ENCODE measurements at places on chromosomes 4 and X.

DNA sequence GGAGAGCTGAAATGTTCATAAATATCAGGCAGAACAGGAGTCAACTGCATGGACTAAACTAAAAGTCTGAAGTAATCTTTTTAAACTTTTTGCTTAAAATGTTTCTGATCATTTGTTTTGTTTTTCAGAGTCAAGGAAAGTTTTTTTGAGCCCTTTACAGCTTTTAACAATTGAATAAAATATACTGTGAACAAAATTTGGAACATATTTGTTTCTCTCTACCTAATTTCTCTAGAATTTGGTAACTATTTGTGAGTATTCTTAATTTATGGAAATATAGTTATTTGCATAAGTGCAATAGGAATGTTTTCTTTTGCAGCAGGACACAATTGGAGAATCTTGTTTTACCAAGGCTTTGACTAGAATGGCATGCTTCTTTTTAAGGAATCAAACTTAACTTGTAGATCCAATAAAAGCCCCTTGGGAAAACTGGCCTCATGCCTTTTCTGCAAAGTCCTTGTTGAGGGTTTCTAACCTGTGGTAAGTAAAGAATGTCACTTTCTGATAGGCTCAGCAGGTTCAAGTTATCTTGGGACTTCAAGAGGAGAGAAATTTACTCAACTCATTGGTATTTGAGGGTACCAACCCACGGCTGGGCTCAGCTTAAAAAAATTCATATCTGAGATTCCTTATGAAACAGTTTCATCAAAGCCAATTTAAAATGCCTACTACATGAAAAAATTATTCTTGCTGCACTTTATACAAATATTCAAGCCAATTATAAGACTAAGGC is 91.5 kb downstream of the UPRT start:
- DNase-seq: no peak

GRCh38 chrX:1592470-1593142 is 1.2 kb downstream of the AKAP17A start:
- peak; percentile 25 for DNase-seq

DNA sequence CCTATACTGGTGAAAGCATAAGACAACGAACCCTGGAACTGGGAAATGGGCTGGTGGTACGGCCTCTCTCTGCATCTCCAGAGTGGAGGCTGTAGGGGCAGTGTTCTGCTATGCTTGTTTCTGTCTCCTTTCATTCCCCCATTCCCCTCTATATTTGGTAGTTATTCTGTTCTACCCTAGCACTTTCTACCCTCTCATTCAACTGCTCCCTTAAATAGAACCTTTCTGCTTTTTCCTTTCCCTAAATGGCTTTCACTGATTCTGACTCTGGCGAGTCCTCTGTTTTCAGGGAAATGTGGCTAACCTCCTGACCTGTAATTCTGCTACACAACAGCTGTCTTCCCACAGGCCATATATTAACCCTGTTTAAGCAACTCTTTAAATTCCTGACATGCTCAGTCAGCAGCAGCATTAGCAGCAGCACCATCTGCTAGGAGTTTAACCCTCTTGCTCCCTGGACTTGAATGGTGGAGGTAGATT is 94.2 kb downstream of the CXCL13 start:
- no peak for DNase-seq

DNA sequence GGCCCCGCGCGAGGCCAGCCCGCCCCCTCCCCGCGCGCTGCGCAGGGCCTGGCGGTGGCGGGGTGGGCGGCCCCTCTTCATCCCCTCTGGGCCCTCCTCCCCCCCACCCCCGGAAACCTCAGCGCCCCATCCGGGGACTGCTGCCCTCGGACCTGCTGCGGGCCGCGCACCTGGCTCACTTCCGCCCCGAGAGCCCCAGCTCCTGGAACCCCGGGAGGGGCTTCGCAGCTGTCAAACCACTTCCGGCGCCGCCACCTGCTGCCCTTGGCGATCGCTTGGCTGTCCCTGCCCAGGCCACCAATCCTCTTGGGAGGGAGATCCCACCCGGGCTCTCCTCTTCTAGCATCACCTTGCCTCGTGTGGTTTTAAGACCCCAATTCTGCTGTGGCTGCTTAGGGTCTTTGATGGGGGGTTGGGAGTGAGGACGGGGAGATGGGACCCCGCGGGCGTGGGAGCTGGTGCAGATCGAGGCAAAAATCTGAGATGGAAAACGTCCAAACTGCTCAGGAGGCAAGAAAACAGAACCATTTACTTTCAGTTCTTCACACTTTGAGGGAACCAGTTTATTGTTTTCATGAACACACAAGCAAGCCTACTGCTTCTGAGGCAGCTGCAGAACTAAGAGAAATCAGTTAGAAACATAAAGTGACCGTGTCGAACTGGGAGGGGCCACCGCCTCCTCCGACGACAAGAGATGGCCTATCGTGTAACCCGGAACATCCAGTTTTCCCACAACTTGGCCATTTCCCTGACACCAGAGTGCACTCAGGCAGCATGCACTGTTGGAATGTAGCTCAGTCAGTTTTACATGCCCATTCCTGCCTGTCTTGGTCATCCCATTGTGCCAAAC is 754 bp downstream of the MTMR1 start:
- peak; percentile 73 for DNase-seq

DNA sequence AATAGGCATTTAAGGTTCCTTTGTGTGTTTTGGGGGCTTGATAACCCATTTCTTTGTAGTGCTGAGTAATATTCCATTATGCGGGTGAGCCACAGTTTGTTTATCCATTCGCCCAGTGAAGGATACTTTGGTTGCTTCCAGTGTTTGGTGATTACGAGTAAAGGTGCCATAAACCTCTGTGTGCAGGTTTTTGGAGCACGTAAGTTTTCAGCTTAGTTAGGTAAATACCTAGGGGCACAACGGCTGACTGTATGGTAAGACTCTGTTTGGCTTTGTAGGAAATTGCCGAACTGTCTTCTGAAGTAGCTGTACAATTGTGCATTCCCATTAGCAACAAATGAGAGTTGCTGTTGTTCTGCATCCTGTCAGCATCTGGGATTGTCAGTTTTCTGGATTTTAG is 3.8 kb upstream of the TBL1X start:
- no peak for DNase-seq

- no peak for DNase-seq
Observed at GRCh38 chr4:81804849-81805248, 333.1 kb upstream of the RASGEF1B start.

DNA sequence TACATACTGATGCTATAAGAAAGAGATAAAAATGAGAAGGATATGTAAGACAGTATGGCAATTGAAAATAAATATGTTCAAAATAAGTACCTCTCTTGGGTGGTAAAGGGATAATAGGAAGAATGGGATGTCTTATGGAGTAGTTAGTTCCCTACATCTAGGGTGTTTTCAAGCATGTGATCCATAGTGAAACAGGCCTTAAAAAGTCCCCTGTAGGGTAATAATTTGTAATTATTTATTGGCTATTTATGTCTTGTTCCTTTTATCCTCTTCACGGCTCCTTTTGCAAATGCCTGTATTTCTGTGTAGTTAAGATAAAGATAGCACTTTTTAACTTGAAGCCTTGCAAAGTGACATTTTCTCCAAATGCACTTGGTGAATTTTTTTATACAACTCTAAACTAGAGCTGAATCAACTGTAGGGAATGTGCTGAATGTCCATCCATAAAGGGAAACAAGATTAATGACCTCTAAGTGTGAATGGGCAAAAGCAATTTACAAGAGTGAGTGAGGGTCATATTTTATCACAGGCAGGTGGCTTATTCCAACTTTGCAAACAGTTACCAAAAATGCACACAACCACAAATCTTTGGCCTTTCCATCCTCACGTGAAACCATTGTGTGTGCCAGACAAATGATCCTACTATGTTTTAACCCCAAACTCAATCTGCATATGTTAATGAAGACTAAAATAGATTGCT is 299.0 kb downstream of the KCNIP4 start:
- DNase-seq: no peak

All from CD4-positive, alpha-beta T cell treated with Interleukin-17A for 4 hours (primary cell).